ENCODE measurements at places on chromosomes 5 and 9.

- peak; percentile 78 for DNase-seq
Measured at GRCh38 chr5:134100283-134101091, 14.0 kb upstream of the TCF7 start.

- DNase-seq, result no peak
Measured at GRCh38 chr9:126071076-126071750, 255.4 kb upstream of the MVB12B start.

DNA sequence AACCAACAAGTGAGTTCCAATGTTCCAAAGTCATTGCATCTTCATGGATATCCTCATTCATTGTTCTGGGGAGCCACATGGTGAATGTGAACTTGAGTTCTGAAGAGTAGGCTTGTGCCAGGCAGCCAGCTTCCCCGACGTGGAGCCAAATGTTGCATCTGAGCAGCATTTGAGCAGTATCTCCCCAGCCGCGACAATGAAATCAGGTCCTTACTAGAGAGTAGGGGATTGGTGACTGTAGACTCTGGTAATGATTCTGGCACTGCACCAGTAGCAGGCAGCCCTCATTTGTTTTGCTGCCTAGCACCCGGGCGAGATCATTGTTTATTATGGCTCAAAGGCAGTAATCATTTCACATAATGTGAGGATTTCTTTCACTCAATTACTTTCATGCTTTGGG, 451.4 kb upstream of the C9orf72 start:
- no peak for DNase-seq

GRCh38 chr9:130447193-130447816, 2.5 kb downstream of the ASS1 start:
- no peak for DNase-seq

DNA sequence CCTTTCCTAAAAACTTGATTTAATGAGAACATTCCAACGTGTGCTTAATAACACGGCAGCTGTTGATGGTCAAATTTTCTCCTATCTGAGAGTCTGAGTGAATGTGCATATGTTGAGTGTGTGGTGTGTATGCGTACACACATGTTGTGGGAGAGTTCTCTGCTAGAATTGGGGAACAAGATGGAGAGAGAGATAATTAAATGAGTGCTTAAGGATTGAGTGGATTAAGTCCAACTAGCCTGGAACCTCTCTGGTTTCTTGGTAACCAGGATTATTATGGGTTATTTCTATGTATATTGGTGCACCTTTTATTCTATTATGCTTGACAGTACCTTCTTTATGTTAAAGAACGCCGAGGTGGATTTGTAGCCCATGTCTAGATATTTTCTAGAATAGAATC, 36.4 kb upstream of the TNFAIP8 start:
- no peak for DNase-seq

GRCh38 chr5:143315929-143316328, 87.6 kb downstream of the NR3C1 start:
- DNase-seq, result no peak

DNA sequence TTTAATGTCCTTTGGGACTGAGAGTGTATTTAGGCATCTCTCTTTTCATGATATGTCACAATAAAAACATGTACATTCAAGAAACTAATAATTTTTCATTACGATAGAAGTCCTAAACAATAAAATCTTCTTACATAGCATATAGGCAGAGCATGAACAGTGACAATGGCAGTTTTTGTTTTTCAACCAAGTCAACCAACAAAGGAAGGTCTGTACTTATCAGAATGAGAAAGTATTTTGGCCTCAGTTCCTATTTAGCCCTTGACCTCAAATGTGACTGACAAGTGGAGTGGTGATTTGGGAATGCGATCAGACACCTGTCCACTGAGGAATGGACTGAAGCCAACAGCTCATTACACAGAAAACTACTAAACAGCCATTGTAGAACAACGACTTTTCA, 219.5 kb downstream of the TMEM161B start:
- no peak for DNase-seq

DNA sequence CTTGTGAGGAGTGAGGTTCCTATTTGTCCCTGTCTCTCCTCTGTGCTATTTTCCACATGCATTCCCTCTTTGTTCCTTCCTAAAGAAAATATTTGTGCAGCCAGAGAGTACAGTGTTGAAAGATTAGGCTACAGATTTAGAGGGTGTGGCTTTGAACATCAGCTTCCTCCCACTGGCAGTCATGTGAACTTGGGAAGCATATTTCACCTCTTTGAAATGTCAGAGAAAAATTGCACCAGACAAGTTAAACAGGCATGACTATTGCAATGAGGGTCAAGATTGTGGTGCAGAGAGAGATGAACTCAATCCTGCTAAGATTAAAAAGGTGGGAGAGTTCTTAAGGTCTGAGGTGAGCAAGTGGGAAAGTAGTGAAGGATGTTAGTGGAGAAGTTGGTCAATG, 641.0 kb downstream of the DNAH5 start:
- DNase-seq, result no peak

DNA sequence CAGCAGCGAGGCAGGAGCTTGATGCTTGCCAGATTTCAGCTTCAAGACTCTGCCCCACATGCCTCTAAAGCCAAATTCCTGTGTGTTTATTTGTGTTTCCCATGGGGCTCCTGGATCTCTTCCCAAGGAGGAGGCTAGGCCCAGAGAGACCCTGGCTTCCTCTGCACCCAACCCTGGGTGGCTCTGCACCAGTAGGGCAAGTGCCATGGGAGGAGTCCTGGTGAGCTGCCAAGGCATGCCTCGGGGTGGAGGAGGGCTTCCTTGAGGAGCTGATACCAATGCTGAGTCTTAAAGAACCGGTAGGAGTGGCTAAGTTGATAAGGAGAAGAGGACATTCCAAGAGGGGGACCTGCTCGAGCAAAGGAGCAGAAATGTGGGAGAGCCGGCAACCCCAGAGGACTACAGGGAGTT, 6.8 kb upstream of the TIFAB start:
- no peak for DNase-seq

DNA sequence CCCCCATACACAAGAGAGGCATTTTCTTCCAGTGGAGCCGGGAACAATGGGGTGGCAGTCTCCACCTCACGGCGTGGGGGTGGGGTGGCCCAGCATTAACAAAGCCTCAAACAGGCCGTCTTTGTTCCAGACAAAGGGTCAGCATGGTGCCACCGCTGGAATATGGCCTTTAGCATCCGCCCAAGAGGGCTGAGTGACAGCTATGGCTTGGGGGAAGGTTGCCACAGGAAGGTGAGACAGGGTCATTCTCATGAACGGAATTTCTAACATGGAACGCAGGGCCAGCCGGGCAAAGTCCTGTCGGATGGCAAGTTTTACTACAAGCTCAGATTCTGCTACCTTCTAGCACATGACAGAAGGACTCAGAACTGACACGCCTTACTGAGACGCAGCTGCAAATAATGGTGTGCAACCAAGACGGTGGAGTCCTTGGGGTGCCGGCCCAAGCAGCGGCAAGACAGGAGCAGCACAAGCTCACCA, 64.0 kb downstream of the OTULIN start:
- DNase-seq, result no peak

- no peak for DNase-seq
Measured at GRCh38 chr9:93663877-93664548, 87.6 kb downstream of the PHF2 start.

- no peak for DNase-seq
Measured at GRCh38 chr5:165209101-165209727, 1703.8 kb downstream of the MAT2B start.

- no peak for DNase-seq
Measured at GRCh38 chr5:12323637-12324229, 419.5 kb upstream of the CTNND2 start.

DNA sequence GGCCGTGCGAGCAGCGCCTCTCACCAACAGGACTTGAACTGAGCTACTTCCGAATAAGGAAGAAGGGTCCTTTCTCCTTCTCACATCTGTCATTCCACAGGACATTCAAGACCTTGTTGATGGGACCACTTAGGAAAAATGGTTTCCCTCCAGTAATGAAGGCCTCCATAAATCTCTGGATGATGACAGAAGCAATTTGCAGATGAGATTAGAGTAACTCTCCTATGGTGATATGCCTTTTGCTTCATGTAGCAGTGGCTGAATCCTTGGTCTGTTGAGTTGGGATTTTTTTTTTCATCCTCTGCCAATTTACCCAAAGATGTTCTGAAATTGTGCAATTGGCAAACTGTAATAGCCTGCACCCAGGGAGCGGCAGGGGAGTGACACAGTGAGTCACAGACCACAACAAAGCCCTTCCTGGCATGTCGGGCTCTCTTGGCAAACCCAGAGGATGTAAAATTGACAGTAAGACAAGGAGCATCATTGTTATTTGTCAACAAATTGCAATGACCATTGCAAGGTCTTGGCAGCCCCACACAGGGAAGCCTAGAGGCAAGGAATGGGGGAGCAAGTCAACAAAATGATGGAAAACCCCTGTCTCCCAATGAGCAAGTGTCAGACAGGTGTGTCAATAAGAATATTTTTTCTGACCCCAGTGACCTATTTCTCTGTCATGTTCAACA, 275.9 kb downstream of the ACTL7B start:
- no peak for DNase-seq

DNA sequence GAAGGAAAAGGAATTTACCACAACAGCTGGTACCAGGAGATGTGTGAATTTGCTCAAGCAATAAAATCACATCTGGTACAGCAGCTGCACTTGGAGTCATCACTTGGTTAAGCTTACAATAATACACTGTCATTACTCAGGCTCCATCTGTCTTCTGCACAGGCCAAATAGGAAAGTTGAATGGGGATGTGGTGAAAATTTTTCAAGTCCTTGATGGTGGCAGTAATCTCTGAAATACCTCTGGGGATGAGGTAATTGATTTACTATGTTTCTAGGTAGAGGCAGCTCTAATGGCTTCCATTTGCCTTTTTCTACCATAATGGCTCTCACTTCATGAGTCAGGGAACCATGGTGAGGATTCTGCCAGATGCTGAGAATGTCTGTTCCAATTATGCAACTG, 206.8 kb upstream of the ATP10B start:
- DNase-seq, result no peak

- peak; percentile 71 for DNase-seq
Measured at GRCh38 chr5:56200971-56201666, 32.0 kb downstream of the ANKRD55 start.

DNA sequence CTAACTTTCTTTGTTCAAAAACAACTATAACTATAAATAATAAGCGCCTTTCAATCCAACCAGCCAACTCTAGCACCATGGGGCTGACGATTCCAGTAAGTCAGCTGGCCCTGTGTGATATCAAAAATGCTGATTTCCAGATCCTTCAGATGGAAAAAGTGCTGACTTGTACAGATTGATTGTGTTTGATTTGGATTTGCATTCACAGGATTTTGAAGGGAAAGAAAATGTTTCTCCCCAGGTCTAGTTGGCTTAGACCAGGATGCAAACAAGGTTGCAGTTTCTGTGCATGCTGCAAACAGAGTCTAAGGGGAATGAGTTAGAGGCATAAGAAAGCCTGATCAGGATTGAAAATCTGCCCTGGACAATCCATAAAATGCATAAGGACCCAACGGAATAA, 68.9 kb downstream of the SLC1A3 start:
- DNase-seq, result no peak

DNA sequence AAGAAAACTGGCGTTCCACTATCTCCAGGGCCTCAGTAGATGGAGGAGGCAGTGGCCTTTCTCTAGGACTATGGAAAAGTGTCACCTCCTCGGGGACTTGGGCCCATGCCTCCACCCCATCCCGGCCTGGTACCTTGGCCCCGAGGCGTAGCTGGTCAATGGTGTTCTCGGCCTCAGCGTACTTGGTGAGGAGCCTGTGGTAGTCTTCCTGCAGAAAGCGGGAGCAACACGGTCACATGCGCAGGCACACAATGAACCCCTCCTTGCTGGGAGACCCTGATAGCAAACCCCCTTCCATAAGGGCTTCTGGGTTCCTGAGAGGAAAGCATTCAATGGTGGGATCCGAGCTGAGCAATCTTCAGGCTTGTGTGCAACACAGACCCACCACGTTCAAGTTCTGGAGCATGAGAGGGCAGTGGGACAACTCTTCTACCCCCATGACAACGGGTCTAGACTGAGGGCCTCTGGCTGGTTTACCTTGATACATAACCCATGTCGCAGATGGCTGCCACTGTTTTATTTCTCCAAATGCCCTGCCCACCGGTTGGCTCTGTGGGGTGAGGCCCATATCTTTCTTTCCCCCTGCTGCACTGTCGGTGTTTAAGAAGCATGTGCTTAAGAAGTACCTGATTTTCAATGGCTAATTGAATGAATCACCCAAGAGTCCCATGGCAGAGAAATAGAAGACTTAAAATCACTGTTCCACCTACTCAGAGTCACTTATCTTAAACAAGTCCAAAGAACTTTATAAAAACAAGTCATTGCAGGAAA, 13.6 kb downstream of the AKNA start:
- no peak for DNase-seq

DNA sequence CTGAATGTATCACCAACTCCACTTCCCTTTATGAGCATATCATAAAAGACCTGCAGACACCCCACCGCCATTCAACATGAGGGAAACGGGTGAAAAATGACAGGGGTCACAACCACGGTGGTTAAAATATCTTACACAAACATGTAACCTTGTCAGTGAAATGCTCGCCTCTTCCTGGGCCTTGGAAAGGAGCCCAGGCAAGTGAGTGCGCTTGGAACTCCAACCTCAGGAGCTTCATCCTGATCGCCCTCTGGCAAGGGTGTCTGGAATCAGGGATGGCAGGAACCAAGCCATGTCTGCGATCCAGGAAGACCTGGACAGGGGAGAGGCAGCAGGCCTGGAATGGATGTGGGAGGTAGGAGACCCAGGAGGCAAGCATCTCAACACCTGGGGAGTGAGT, 282.7 kb downstream of the GAS1 start:
- DNase-seq, result no peak

DNA sequence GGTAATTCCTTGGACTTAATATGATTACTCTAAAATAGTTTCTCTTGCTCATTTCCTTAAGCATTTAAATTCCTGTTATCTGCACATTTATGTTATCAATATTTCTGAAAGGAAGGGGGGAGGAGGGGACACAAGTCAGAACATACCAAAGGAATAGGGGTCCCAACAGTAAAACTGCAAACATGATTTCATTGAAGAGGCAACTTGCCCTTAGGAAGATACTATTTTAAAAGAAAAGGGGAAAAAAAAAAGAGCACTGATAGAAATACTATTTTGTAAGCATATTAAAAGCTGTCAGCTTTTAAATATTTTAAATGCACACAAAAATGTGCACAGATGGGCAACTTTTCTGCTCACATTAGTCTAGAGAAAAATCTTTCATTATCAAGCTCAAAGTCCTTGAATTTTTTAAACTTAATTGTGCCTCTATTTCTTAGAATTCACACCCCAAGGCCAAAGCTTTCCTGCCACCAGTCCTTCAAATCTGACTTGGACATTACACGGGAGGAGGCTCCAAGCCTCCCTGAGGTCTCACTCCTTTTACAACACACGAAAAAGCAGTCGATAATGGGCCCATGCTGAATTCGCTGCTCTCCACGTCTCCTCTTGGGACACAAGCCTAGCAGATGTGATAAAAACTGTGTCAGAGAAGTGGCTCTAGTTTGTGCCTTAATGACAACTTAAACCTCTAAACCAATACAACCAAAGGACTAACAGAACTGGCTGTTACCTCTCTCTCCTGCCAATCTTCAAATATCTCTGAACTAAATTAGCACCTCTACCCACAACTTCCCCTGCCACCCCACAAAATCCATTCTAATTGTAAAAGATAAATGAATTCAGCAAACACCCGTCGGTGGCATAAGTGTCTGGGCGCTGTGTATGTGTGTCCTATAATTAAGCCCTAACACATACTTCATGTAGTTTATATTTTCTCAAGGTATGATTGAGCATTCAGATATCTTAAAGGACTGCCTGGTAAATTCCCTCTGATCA, 154.3 kb downstream of the DENND1A start:
- DNase-seq, result no peak
